ENCODE measurements at places on chromosomes 13 and 19. TPM values are rescaled to one million over a fixed set of nuclear protein-coding genes. Genes with fewer than 3 reads are reported as not detected.

The TMEM150B gene
- total RNA-seq, result not detected

The SIGLEC8 gene
- not detected for total RNA-seq

The GGACT gene
- 4.0 TPM for total RNA-seq

The ZNF729 gene
- total RNA-seq, result not detected

The RGS9BP gene
- total RNA-seq, result 0.83 TPM

The CGB8 gene
- total RNA-seq, result not detected

The SMIM24 gene
- not detected for total RNA-seq

The DBP gene
- total RNA-seq, result 14.1 TPM

Measured in smooth muscle cell of trachea (primary cell).